ENCODE measurements at places on chromosomes 2 and 18. TPM values are rescaled to one million over a fixed set of nuclear protein-coding genes. Genes with fewer than 3 reads are reported as not detected.

- no peak for DNase-seq
- H3K36me3 ChIP-seq = peaks cover 7% of the 10 kb centered on the region
- H3K4me1 ChIP-seq = no peaks in the 10 kb centered on the region
- H3K27me3 ChIP-seq = no peaks in the 10 kb centered on the region
- no peak overlapping the region for H3K4me3 ChIP-seq
Observed at GRCh38 chr2:165655661-165656060, 138.4 kb downstream of the GALNT3 start.

DNA sequence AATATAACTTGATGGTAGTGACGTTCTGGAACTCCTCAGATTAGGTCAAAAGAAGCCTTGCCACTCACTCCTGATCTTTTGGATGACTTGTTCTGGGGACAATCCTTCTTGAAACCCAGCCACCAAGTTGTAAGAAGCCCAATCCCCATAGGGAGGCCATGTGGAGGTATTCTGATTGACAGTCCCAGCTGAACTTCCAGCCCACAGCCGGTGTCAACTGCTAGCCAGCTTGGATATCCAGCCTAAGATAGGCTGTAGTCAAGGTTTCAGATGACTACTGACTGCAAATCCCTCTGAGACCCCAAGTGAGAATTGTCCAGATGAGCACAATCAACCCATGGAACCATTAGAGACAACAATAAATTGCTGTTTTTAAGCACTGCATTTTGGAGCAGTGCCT lies 31.4 kb downstream of the EIF2AK2 start:
- H3K27me3 ChIP-seq = no peaks in the 10 kb centered on the region
- no peak overlapping the region for H3K4me3 ChIP-seq
- peak overlapping the region; percentile 69 for H3K27ac ChIP-seq
- H3K36me3 ChIP-seq = peaks cover 39% of the 10 kb centered on the region

- no peaks in the 10 kb centered on the region for H3K27me3 ChIP-seq
- no peaks in the 10 kb centered on the region for H3K4me1 ChIP-seq
- no peak for DNase-seq
- H3K4me3 ChIP-seq = no peak overlapping the region
Observed at GRCh38 chr18:1914489-1914888, 656.8 kb downstream of the METTL4 start.

GRCh38 chr2:169778446-169778845 lies 20.2 kb upstream of the SSB start:
- no peak overlapping the region for H3K27ac ChIP-seq
- H3K27me3 ChIP-seq = no peaks in the 10 kb centered on the region
- no peak for DNase-seq
- peaks cover 3% of the 10 kb centered on the region for H3K36me3 ChIP-seq
- H3K4me1 ChIP-seq = no peaks in the 10 kb centered on the region

GRCh38 chr2:228625481-228625880 lies 444.0 kb upstream of the SPHKAP start:
- H3K36me3 ChIP-seq = no peaks in the 10 kb centered on the region
- H3K27ac ChIP-seq = no peak overlapping the region
- H3K4me1 ChIP-seq = peaks cover 17% of the 10 kb centered on the region
- H3K4me3 ChIP-seq = no peak overlapping the region
- peaks cover 2% of the 10 kb centered on the region for H3K27me3 ChIP-seq

GRCh38 chr2:239882331-239882732 lies 142.8 kb downstream of the NDUFA10 start:
- H3K36me3 ChIP-seq = no peaks in the 10 kb centered on the region
- peaks cover 5% of the 10 kb centered on the region for H3K27me3 ChIP-seq
- DNase-seq = peak; percentile 62
- H3K27ac ChIP-seq = no peak overlapping the region
- no peaks in the 10 kb centered on the region for H3K4me1 ChIP-seq
- H3K4me3 ChIP-seq = no peak overlapping the region

GRCh38 chr2:218398437-218399390 lies 954 bp upstream of the CTDSP1 start:
- H3K4me3 ChIP-seq = peak overlapping the region; percentile 92
- H3K27me3 ChIP-seq = no peaks in the 10 kb centered on the region
- peak overlapping the region; percentile 85 for H3K27ac ChIP-seq
- peaks cover 14% of the 10 kb centered on the region for H3K4me1 ChIP-seq
- DNase-seq = peak; percentile 51

- H3K4me1 ChIP-seq = no peaks in the 10 kb centered on the region
- H3K4me3 ChIP-seq = no peak overlapping the region
- H3K27me3 ChIP-seq = no peaks in the 10 kb centered on the region
- no peak overlapping the region for H3K27ac ChIP-seq
Observed at GRCh38 chr18:40296717-40297413, 1658.2 kb upstream of the PIK3C3 start.

DNA sequence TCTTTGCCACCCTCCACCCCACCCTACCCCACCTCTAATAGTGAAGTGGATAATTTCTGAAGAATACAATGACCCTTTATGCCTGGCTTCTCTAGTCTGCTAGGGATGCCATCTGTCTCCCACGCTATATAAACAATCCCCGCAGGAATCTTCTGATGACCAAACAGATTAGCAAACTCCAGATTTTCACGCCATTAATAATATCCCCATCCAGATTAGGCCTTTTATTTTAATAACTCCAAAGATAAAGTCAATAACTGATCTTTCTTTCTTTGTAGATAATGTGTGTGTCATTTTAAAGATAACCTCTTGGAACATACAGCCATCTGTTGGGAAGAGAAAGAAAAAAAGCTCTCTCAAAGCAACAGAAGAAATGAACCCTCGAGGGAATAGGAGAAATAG lies 47.9 kb upstream of the CCDC150 start:
- peak overlapping the region; percentile 68 for H3K27ac ChIP-seq
- no peak for DNase-seq
- H3K36me3 ChIP-seq = no peaks in the 10 kb centered on the region
- H3K27me3 ChIP-seq = peaks cover 24% of the 10 kb centered on the region

- no peak for DNase-seq
- H3K27ac ChIP-seq = no peak overlapping the region
- H3K4me3 ChIP-seq = no peak overlapping the region
- H3K27me3 ChIP-seq = no peaks in the 10 kb centered on the region
- peaks cover 2% of the 10 kb centered on the region for H3K4me1 ChIP-seq
Observed at GRCh38 chr2:24635181-24635580, 144.1 kb downstream of the NCOA1 start.

DNA sequence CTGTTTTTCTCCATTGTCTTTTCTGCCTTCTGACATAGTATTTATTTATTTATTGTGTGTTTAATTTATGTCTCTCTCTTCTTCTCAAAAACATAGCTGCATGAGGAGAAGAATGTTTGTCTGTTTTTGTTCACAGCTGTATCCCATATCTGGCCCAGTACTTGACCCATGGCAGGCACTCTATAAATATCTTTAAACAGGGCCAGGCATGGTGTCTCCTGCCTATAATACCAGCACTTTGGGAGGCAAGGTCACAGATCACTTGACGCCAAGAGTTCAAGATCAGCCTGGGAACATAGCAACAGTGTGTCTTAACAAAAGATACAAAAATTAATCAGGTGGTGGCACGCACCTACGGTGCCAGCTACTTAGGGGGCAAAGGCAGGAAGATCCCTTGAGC lies 361.3 kb upstream of the KLHL29 start:
- H3K27me3 ChIP-seq = no peaks in the 10 kb centered on the region
- H3K36me3 ChIP-seq = no peaks in the 10 kb centered on the region
- peaks cover 18% of the 10 kb centered on the region for H3K4me1 ChIP-seq
- H3K4me3 ChIP-seq = no peak overlapping the region
- no peak for DNase-seq

GRCh38 chr2:106792671-106793070 lies 93.3 kb downstream of the ST6GAL2 start:
- H3K4me1 ChIP-seq = no peaks in the 10 kb centered on the region
- H3K27me3 ChIP-seq = no peaks in the 10 kb centered on the region
- no peaks in the 10 kb centered on the region for H3K36me3 ChIP-seq
- no peak for DNase-seq

- H3K36me3 ChIP-seq = no peaks in the 10 kb centered on the region
- no peak overlapping the region for H3K27ac ChIP-seq
- H3K27me3 ChIP-seq = peaks cover 21% of the 10 kb centered on the region
- H3K4me1 ChIP-seq = no peaks in the 10 kb centered on the region
- no peak for DNase-seq
- no peak overlapping the region for H3K4me3 ChIP-seq
Observed at GRCh38 chr2:74567881-74568280, 13.4 kb downstream of the DOK1 start.

DNA sequence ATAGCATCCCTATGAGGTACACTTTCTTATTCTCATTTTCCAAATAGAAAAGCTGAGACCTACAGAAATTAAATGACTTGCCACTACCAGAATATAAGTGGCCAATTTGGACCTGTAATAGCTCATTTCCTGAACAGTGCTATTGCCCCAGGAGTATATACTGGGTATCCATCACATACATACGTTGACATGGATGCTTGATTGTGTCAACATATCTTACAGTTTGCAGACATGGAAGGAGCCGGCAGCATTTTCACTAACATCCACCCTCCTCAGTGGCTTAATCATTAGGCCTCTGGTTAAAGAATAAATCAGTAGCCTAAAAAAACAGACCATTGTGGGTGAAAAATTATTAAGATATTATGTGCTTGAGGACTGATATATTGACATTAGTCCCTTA lies 829.3 kb downstream of the LRP1B start:
- no peaks in the 10 kb centered on the region for H3K4me1 ChIP-seq
- H3K27ac ChIP-seq = no peak overlapping the region
- no peaks in the 10 kb centered on the region for H3K36me3 ChIP-seq
- no peak overlapping the region for H3K4me3 ChIP-seq
- no peaks in the 10 kb centered on the region for H3K27me3 ChIP-seq

- H3K36me3 ChIP-seq = peaks cover 6% of the 10 kb centered on the region
- no peaks in the 10 kb centered on the region for H3K4me1 ChIP-seq
- DNase-seq = no peak
- H3K27me3 ChIP-seq = no peaks in the 10 kb centered on the region
- H3K27ac ChIP-seq = peak overlapping the region; percentile 73
Observed at GRCh38 chr2:241110607-241111439, 8.7 kb upstream of the MTERF4 start.

GRCh38 chr2:106139238-106139935 lies 54.7 kb downstream of the UXS1 start:
- H3K27me3 ChIP-seq = no peaks in the 10 kb centered on the region
- H3K36me3 ChIP-seq = peaks cover 15% of the 10 kb centered on the region
- H3K4me3 ChIP-seq = no peak overlapping the region
- peak overlapping the region; percentile 85 for H3K27ac ChIP-seq

GRCh38 chr2:27798948-27799645 lies 27.6 kb downstream of the MRPL33 start:
- H3K27ac ChIP-seq = peak overlapping the region; percentile 92
- H3K4me1 ChIP-seq = peaks cover 1% of the 10 kb centered on the region
- no peak overlapping the region for H3K4me3 ChIP-seq
- no peaks in the 10 kb centered on the region for H3K27me3 ChIP-seq

DNA sequence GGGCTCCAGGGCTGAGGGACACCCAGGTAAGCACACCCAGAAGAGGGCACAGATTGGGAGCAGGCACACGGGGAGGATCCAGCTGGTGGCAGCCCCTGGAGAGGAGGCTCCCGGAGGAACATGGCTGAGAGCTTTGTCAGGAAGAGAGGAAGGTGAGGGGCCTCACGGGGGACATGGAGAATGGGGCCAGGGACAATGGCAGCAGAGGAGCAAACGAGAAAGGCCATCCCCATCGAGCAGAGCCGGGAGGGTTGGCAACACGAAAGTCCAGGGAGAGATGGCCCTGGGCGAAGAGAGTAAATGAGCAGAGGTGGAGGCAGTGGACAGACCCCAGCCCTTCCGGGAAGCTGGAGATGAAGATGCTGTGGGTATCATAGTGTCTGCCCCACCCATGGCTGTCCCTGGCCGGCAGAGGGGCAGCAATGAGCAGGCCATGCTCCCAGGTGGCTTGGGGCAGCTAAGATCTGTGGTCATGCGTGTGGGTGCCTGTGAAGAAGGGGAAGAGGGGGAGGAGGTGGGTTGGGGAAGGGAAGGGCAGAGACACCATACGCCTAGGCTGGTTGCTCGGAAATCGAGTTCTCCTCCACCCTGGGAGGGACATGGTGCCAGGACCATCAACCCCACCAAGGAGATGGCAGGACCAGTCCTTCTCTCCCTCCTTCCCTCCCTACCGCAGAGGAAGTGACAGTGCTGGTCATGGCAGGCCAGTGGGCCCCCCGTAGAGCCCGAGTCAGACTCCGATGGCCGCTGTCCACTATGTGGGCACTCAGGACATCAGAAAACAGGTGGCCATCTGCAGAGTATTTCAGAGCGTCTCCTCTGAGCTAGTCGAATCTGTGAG lies 191.7 kb downstream of the NDUFA10 start:
- H3K27ac ChIP-seq = no peak overlapping the region
- H3K4me3 ChIP-seq = no peak overlapping the region
- peaks cover 6% of the 10 kb centered on the region for H3K4me1 ChIP-seq
- DNase-seq = peak; percentile 5

The AMER3 gene
- total RNA-seq = 7.0 TPM

The UGT1A4 gene
- total RNA-seq = not detected

The LIMS2 gene
- 6.1 TPM for total RNA-seq

The ANKMY1 gene
- 29.0 TPM for total RNA-seq

The RAB17 gene
- total RNA-seq = 49.9 TPM

The PROKR1 gene
- total RNA-seq = 0.12 TPM

The UPP2 gene
- not detected for total RNA-seq

The DCDC2C gene
- not detected for total RNA-seq

The SPDYA gene
- total RNA-seq = 1.6 TPM

All from progenitor cell of endocrine pancreas (in vitro differentiated cells).